ENCODE measurements at places on chromosomes 4 and X. TPM values are rescaled to one million over a fixed set of nuclear protein-coding genes. Genes with fewer than 3 reads are reported as not detected.

DNA sequence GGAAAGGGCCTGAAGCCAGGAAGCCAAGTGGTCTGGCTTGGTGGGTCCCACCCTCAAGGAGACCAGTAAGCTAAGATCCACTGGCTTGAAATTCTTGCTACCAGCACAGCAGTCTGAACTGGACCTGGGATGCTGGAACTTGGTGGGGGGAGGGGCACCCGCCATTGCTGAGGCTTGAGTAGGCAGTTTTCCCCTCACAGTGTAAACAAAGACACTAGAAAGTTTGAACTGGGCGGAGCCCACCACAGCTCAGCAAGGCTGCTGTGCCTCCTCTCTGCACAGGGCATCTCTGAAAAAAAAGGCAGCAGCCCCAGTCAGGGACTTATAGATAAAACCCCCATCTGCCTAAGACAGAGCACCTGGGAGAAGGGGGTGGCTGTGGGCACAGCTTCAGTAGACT is 63.1 kb downstream of the AFM start:
- no peak for DNase-seq

- no peak for DNase-seq
Observed at GRCh38 chr4:31080887-31081286, 360.7 kb downstream of the PCDH7 start.

DNA sequence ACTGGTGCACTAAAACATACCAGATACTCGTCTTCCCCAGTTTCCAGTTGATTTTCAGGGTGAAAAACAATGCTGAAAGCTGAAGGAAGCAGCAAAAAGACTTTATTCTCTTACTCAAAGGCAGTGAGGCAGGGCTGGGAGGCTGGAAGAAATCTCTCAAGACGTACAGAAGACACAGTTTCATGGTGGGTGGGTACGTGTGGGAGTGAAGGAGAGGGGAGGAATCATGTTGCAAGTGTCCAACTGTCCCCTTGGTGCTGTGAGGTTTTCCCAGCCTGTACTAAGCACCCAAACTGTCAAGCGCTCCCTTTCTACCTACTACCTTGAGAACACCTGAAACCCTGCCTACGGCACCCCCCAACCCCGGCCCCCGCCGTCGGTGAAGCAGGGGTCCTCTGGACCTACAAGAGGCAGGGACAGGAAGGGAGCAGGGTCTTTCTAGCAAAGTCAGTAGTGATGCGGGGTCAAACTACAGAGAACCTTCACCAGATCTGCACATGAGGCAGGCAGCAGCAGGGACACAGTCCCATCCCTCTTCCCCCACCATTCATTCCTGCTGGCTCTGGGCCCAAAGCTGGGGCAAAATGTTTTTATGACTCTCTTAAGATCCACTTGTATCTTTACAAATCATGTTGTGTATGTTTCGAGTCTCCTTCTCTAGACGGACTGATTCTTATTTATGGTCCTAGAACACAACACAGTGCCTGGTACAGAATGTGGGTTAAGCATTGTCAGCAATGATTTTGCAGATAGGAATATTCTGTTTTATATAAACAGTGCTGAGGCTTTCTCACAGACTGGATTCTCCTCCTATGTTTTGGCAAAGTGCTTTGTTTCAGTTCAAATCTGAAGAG is 2.4 kb upstream of the SETD7 start:
- DNase-seq: no peak

- DNase-seq: no peak
Observed at GRCh38 chr4:106493086-106493485, 124.5 kb upstream of the GIMD1 start.

GRCh38 chr4:156606554-156607477 is 364.8 kb downstream of the PDGFC start:
- no peak for DNase-seq

DNA sequence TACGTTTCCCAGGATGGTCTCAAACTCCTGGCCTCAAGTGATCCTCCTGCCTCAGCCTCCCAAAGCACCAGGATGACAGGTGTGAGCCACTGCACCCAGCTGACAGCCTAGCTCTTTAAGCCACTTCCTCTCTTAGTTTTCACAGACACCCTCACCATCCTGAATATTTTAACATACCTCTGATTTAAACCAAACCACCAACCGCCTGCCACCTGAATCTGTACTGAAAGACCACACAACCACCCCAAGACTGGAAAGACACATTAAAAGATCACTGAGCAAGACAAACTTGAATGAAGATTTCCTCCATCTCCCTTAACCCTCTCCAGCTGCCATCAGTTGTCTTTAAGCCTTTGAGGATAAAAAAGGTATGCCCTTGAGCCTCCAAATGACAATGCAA is 110.6 kb downstream of the SH3KBP1 start:
- no peak for DNase-seq

The SAT1 gene
- total RNA-seq: 269 TPM

The COX18 gene
- 8.6 TPM for total RNA-seq

The FRG2 gene
- total RNA-seq: not detected

The SMR3B gene
- not detected for total RNA-seq
